ENCODE measurements at places on chromosomes 2 and 18.

DNA sequence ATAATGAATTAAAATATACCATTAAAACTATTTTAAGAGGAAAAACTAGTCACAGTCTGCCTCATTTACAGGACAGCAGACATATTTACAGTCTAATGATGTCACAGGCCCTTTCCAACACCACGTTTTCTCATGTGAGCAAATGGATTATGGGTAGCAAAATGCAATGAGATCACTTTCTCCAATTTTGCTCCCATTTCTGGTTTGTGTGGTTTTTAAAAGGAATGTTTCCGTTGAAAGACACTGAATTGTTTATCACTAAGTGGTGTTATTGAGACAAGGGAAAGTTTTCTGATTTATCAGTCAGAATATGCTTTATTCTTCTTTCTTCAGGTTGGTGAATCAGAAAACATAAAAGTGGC is 11.4 kb upstream of the NR4A2 start:
- DNase-seq: no peak

DNA sequence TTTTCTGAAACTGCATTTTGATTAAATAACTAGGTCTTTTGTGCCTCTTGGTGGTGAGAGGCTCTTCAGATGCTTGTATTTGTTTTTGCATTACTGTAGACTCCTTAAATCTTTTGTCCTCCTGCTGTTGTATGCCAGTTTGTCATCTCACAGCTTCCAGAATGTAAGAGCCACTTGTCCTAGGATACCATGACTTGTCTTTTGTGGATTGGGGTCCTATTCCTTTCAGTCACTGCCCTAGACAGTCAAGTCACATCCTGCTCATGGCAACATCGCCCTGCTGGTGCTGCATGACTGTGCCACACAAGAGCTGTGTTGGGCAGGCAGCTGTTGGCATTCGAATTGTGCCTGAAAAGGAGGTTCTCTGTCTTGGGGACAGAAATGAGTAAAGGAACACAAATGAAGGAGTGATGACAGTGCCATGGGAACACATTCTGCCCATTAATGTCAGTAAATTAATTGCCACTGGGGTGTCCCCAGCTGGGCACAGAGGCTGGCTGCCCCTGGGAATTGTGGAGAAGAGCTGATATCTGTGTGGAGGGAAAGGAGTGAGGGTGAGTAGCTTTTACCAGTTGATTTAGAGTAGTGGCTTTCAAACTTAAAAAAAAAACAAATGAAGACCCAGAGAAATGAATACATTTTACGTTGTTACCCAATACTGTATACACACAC is 140.3 kb downstream of the ARL6IP6 start:
- no peak for DNase-seq

- no peak for DNase-seq
Measured at GRCh38 chr2:5932556-5933469, 240.6 kb downstream of the SOX11 start.

GRCh38 chr2:98348066-98348561 is 1.9 kb downstream of the CNGA3 start:
- DNase-seq: no peak

GRCh38 chr18:54378057-54378456 is 20.4 kb downstream of the C18orf54 start:
- no peak for DNase-seq

GRCh38 chr2:141021611-141022010 is 1109.2 kb downstream of the LRP1B start:
- no peak for DNase-seq

DNA sequence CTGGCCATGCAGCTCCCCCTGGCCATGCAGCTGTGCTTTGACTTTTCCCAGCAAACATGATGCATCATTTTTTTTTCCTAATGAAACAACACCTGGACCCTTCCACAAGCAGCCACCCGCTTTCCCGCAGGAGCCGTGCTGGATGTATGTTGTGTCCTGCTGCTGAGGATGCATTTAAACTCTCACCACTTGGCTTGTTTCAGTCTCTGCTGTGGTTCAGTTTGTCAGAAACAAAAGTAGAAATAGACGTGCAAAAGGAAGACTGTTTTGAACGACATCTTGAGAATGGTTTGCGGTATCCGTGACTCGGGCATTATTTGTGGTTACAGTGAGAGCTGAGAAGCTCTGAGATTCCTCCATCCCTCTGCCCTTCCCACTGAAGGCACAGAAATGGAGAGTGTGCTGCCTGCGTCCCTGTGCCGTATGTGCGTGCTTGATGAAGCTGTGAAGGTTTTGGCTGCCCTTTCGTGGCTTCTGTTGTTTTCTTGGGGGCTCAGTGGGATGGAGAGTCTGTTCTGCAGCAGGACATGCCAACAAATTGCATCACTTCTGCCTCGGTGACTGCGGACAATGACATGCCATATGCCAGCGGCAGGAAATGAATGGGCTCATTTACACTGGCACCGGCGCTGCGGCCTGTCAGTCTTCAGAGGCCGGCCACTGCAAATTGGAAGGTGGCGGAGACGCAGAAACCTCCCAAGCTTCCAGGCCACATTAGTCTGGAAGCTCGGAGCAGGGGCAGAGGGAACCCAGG is 417.7 kb upstream of the SALL3 start:
- no peak for DNase-seq

DNA sequence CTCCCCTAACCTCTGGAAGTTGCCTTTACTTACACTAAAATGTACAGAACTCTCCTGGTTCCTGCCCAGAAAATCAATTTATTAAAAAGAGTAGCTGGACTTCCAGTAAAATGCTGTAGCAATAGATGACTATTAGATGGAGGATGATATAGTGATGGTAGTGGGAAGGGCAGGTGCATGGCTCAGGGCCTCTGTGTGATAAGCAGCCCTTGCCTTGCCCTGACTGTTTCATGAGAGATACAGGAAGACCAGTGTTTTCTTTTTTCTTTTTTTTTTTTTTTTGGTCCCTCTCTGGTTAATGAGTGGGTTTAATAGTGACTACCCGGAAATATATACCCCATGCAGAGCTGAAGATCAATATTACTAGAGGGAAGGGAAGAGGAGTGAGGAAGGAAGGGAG is 48.7 kb upstream of the NEDD4L start:
- DNase-seq: no peak

DNA sequence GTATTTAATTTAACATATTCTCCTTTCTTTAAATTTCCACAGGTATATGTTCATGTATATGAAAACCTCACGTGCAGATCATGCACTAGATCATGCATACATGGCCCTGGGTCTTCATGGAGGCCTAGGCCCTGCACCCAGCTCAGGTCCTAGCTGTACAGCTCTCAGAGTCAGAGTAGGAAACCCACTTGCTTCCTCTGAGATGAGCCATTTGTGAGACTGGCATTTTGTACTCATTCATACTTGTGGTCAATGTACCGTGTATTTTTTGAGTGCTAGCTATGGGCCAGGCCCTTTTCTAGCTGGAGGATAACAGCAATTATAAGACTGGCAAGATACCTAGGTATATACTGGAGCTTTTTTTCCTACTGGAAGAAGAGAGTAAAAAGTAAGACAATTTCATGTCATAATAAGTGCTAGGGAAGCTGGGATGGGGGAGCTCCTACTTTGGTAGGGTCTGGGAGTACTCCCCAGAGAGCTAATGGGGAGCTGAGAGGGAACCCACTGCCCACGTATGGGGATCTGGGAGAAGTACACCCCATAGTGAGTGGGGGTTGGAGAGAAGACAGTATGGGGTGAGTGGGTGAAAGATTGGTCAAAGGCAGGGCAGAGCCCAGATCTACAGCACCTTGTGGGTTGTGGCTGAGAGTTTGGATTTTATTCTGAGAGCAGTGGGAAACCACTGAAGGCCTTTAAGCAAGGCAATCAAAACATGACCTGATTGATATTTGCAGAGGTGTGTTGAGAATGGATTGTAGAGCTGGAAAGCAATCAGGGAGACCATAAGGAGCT is 72.0 kb downstream of the POLE4 start:
- DNase-seq: no peak

DNA sequence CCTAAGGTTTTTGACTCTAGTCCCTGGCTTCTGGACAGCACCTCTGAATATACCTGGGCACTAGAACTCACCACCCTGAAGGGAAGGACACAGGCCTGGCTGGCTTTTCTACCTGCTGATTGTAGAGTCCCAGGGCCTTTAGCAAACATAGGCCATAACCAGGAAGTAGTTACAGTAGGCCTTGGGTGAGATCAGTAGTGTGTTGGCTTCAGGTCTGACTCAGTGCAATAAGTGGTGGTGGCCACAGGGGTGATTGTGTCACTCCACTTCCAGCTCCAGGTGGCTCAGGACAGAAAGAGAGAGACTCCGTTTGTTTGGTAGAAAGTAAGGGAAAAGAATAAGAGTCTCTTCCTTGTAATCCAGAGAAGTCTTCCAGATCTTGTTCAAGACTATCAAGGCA is 101.7 kb upstream of the LGALSL start:
- DNase-seq: no peak

GRCh38 chr2:232229911-232230310 is 148.6 kb upstream of the ALPP start:
- DNase-seq: no peak

GRCh38 chr2:239489481-239489880 is 88.7 kb upstream of the HDAC4 start:
- DNase-seq: no peak

DNA sequence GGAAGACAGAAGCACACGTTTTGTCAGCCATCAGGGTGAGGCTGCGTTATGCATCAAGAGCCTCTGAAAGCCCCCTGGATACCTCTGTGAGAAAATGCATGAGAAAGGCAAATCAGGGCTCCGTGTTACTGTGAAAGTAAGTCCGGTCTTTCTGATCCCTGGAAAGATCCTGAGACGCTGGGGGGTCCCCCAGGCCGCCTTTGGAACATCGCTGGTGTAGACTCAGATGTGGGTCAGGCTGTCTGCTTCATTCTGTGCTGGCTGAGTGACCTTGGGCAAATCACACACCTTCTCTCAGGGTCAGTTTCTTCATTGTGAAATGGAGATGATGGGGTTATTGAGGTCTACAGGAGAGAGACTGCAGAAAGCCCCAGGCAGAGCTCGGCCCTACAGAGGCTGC is 42.0 kb upstream of the HS6ST1 start:
- no peak for DNase-seq

GRCh38 chr2:185978634-185979407 is 240.2 kb downstream of the FSIP2 start:
- DNase-seq: no peak

GRCh38 chr2:84160453-84160852 is 298.6 kb downstream of the SUCLG1 start:
- DNase-seq: no peak

DNA sequence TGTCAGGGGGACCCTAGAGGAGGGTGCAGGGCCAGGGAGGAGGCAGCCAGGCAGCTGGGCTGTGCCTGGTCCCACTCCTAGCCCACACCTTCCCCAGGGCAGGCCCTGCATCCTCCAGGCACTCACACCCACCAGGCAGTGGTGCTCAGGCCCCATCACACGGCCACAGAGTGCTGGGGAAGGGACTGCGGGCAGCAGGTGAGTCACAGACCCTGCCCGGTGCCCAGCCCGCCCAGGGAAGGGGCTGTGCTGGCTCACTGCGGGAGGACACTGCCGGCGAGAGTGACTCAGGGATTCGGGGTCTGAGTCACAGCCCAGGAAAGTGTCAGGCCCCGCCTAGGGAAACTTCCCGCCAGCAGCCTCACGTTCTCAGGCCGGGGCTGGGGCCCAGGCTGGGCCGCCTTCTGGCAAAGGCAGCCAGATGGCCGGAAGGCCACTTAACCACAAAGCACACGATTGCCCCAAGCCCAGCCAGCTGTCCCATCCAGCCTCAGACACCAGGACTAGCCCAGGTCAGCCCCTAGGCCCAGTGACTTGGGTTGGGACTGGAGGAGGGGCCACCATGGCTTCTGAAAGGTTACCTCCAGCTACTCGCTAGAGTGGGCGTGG is 42.2 kb downstream of the BIN1 start:
- DNase-seq: peak; percentile 58

DNA sequence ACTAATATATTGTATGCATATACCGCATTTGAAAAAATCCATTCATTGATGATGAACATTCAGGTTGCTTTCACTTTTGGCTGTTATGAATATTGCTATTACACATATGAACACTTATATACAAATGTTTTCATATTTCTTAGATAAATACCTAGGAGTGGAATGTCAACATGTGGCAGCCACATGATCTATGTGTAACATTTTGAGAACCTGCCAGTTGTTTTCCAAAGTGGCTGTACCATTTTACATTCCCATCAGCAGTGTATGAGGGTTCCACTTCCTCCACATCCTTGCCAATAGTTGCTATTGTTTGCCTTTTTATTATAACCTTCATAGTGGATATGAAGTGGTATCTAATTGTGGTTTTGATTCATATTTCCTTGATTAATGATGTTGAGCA is 40.5 kb downstream of the CCDC85A start:
- DNase-seq: no peak

DNA sequence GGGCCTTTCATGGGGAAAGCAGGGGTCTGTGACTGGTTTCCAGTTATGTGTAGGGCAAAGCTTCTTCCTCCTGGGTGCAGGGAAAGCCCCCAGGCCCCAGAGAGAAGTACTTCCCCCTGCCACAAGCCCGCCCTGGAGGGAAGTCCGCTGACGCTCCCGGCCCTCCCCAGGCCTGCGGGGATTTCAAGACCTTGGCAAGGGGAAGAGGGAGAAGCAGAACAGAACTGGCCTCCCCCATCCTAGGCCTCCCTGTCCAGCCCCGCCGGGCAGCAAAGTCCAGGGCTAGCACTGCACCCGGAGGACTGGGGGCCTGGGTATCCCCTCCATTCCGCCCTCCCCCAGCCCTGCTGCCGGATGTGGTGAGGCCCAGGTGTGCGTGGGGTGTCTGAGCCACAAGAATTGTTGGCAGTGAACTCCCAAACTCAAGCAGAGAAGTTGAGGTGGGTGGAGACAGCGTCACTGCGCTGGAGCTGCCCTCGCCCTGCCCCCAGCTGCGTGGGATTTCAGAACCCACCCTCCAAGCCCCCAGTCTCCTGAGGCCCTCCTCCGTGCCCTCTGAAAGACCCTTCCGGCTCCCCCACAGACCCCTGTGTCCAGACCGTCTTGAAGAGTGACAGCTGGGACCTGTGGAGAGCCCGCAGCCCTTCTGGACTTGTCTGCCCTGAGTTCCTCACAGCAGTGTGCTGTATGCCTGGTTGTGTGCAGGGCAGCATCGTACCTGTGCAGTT is 1.1 kb upstream of the DUSP2 start:
- peak; percentile 85 for DNase-seq

- no peak for DNase-seq
Measured at GRCh38 chr18:76377359-76377756, 117.7 kb downstream of the ZNF516 start.

Measured in activated gamma-delta T cell treated with Interleukin-2 at 50 U/mL for 16 hours (primary cell).